Daoy (cell line): ENCODE measurements at places on chromosomes 6 and 20. TPM values are rescaled to one million over a fixed set of nuclear protein-coding genes. Genes with fewer than 3 reads are reported as not detected.

DNA sequence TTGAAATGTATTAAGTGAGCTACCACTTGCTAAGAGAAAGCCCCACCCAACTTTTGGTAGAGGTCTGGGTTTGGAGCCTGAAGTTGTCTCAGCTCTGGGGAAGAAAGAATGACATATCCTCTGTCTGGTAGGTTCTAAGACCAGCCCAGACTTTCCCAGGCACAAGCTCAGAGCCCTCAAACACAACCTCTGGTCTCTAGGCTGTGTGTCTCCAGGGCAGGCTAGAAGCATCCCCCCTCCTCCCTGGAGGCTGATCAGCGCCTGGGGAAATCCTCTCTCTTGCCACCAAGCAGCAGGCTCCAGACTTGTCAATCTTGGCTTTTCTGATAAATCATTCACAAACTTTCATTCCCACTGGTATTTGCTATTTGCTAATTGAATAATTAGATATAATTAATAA, 226.5 kb upstream of the CST7 start:
- no peak for DNase-seq

- DNase-seq: no peak
Measured at GRCh38 chr6:156952401-156952800, 175.2 kb downstream of the ARID1B start.

DNA sequence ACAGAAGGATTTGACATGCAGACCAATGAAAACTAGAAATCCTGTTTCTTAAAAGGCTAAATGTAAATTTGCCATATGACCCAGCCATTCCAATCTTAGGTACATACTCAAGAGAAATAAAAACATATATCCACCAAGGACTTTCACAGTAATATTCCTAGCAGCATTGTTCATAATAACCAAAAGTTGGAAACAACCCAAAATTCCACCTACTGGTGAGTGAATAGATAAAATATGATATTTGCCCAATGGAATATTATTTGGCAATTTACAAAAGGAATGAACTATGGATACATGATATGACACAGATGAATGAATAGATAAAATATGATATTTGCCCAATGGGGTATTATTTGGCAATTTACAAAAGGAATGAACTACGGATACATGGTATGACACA, 22.7 kb downstream of the MTCL3 start:
- DNase-seq: no peak

DNA sequence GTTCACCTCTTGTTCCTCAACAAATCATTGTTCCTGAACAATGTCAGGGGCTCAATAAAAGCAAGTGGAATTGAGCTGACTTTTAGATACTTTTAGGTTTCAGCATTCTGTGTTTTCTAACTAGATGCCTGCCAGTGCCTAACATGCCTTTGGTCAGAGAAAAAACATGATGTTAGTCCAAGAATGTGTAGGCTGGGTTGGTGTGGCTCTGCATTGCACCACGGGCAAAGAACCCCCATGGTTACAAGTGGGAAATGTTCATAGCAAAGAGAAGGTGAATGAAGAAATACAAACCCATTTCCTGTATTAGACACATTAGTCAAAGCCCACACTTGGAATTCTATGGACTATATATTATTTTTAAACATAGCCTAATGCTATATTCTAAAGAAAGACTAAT, 193.3 kb downstream of the TMEM200A start:
- DNase-seq: no peak

- no peak for DNase-seq
Measured at GRCh38 chr20:23282546-23282945, 68.0 kb upstream of the NXT1 start.

- DNase-seq: no peak
Measured at GRCh38 chr6:15783484-15783883, 120.7 kb upstream of the DTNBP1 start.

- DNase-seq: no peak
Measured at GRCh38 chr6:23655525-23655924, 470.5 kb upstream of the NRSN1 start.

GRCh38 chr6:131823276-131823902, 15.6 kb downstream of the ENPP1 start:
- DNase-seq: no peak

The DYNLT1 gene
- 29.3 and 51.9 TPM in 2 replicates for total RNA-seq

The AGER gene
- total RNA-seq: 0.60 and 1.1 TPM in 2 replicates

The NEURL2 gene
- total RNA-seq: 0.42 and 2.3 TPM in 2 replicates

The SEL1L2 gene
- not detected in 2 replicates for total RNA-seq

The CD164 gene
- 163 and 185 TPM in 2 replicates for total RNA-seq

The HLA-DPA1 gene
- total RNA-seq: 4.2 and 13.8 TPM in 2 replicates

The MTFR2 gene
- 10.1 and 26.0 TPM in 2 replicates for total RNA-seq
